Neural crest cell (in vitro differentiated cells): ENCODE measurements at places on chromosomes 5 and 9.

DNA sequence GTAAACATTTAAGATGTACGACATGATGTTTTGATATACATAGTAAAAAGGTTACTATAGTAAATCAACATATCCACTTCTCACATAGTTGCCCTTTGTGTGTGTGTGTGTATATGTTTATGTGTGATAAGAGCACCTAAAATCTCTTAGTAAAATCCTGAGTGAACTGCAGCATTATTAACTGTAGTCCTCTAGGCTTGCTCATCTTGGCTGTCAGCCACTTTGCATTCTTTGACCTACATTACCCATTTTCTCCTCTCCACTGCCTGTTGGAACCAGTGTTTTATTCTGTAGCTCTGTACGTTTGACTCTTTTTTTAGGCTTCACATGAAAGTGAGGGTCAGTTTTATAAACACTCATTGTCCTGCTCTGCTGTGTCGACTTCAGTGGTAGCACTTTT is 24.4 kb downstream of the C5orf22 start:
- DNase-seq = no peak

- DNase-seq = no peak
These were observed 284.8 kb downstream of the CTNND2 start for GRCh38 chr5:11619339-11620024.

DNA sequence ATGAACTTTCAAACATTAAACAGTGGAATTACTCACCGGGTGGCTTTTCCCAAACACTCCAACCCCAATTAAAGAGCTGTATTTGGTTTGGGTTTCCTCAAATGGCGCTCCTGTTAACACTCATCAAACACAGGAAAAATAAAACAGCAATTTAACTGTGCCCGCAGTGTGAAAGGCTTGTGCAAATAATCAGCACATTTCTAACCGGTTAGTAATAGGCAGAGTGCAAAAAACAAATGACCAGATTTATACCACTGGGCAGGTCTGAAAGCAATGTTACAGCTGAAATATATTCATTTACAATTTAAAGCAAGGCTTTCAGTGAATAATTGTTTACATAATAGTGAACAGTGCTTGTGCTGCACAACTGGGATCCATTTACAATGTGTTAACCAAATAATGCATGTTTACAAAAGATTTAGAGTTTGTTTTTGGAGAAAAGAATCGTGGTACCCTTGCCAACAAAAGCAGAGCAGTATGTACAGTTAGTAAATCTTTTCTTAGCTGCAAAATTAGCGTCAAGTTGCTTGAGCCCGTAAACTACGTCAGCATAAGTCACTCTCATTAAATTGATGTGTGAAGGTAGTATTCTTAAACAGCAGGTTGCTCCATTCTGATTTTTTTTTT is 662.9 kb upstream of the ZNF608 start:
- no peak for DNase-seq

DNA sequence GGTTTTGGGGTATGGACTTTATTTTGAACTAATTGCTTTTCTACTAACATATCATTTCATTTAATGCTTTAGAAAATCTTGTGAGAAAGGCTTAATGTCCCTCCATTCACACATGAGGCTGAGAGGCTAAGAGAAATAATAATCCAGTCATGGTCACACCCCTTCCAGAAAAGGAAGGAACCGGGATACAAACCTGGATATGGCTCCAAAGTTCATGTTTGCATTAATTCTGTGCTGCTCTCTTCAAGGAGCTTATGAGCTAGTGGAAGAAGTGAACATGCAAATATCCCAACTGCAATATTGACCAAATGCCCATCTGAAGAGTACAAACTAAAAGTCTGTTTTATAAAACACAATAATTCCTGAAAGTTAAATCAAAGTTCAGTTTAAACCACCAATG is 732.1 kb upstream of the RIOK2 start:
- no peak for DNase-seq

GRCh38 chr5:65695162-65695755 is 26.6 kb downstream of the SGTB start:
- DNase-seq = no peak

DNA sequence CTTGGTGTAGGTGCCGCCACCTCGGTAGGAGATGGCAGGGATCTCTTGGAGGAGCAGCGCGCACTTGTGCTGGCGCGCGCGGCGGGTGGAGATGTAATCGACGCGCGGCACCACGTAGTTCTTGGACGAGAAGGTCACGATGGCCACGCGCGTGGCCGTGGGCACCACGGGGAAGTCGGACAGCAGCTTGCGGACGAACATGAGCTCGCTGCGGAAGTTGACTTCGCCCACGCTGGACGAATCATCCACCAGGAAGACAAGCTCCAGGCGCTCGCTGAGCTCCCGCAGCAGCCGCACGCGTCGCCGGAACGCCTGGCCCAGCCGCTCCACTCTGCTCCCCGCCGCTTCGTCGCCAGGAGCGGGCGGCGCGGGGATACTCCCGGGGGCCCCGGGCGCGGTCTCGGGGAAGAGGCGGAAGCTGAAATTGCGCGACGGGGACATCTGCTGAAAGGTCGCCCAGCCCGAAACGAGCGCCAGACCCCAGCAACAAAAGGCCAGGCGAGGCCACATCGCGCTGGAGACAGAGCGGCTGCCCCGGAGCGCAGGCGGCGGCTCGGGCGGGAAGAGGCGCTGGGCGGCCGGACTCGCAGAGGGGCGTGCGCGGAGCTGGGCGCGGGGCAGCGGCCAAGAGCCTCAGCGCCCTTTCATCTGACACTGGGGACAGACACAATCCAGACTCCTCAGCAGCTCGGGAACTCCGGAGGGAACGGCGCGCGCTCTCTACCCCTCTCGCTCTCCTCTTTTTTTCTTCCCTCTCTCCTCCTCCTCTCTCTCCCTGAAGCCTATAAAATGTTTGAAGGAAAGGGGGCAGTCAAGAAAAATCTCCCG is at the start of gene SVEP1:
Gene SVEP1 (minus strand): TSS at position 708 of the 828 bp plus-strand sequence. CDS start 198 bp downstream, at position 510.
- DNase-seq = peak; percentile 40

- no peak for DNase-seq
These were observed 249.4 kb downstream of the ACTL7B start for GRCh38 chr9:108606401-108606800.

- no peak for DNase-seq
These were observed 1.6 kb upstream of the PAPPA start for GRCh38 chr9:116151966-116152381.

- peak; percentile 48 for DNase-seq
These were observed at the start of gene STK32A for GRCh38 chr5:147234825-147235635. Gene STK32A, plus strand, starts transcription at chr5:147235026. Its CDS starts 4,609 bp downstream, at chr5:147239635.

DNA sequence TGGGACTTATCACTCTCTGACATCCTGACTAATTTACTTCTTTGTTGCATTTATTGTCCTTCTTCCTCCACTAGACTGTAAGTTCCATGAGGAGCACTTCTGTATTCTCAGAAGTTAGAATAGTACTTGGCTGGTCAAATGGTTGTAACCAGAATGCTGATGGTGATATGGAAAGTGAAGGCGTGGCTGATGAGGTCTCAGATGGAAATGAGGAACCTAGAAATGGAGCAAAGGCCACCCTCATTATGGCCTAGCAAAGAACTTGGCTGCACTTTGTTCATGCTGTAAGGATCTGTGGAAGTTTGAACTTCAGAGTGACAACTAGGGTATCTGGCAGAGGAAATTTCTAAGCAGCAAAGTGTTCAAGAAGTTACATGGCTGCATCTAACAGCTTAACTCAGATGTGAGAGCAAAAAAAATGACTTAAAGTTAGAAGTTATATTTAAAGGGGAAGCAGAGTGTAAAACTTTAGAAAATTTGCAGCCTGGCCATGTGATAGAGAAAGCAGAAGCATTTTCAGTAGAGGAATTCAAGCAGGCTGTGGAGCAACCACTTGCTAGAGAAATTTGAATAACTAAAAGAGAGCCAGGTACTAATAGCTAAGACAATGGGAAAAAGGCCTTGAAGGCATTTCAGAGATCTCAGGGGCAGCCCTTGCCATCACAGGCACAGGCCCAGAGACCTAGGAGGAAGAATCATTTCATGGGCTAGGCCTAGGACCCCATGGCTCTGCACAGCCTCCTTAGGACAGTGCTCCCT is 14.9 kb upstream of the SLC22A5 start:
- DNase-seq = no peak

GRCh38 chr5:90424245-90424644 is 14.7 kb upstream of the CETN3 start:
- no peak for DNase-seq

DNA sequence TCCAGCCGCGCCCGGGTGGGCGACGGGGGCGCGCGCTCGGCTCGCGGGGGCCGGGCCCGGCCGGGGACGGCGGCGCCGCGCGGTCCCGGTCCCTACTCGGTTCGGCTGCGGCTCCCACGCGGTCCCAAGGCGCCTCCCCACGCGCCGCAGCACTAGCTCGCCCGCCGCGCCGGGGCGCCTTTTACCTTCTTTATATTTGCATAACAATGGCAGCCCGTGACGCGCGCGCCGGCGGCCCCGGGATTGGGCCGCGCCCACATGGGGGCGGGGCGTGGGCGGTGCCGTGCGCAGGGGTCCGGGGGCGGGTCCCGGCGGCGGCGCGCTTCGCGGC is at the start of gene NRARP:
Gene NRARP (minus strand): TSS at position 154 of the 331 bp plus-strand sequence. CDS start 343 bp downstream, outside the sequence.
- peak; percentile 85 for DNase-seq

GRCh38 chr9:133226219-133227171 is 17.4 kb upstream of the OBP2B start:
- no peak for DNase-seq

GRCh38 chr5:172905346-172906140 is 53.7 kb upstream of the RPL26L1 start:
- no peak for DNase-seq

- DNase-seq = no peak
These were observed 5.3 kb upstream of the SREK1 start for GRCh38 chr5:66138637-66139317.

DNA sequence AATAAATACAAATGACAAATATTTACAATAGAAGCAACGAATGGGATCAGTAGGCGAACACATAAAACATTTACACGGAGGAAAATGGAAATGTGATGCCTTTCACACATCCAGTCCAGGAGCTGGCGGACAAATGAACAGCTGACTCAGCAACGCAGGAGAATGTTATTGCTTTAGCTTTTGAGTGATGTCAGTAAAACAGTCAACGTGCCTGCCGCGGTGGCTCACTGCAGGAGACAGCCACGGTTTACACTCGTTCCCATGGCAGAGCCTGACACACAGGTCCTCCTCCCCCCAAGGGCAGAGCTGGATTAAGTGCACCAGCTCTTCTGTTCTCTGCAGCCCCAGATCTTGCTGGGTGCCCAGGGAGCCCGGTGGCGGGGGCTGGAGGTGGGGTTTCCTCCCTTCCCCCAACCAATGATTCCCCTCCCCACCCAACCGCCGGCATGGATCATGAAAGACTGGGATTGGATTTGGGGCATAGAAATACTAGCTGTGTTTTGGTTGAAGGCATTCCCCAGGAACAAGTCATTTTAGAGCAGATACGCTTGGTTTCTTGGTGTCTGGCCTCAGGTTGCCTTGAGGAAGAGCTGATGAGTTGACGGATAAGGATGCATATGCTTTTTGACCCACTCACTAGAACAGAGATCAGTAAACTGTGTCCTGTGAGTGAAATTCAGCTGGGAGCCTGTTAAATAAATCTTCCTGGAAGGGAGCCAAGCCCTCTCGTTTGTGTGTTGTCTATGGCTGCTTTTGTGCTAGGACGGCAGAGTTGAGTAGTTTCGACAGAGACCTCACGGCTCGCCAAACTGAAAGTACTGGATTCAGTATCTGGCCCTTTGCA is 12.5 kb downstream of the STC2 start:
- DNase-seq = no peak

DNA sequence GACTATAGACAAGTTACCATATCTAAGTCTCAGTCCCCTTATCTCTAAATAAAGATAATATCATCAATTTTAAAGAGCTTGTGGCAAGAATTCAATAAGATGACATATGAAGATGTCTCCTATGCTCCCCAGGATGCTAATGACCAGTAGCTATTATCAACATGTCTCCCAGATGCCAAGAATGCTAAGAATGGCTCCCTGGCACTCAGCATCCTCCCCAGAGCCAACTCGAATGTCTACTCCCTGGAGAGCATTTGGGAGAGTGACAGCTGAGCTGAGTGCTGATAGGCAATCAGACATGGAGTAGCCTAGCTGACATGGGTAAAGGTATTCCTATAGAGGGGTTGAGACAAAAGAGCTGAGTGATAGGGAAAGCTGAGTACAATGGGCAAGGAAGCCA is 15.9 kb downstream of the P4HA2 start:
- DNase-seq = no peak

GRCh38 chr5:107672211-107673038 is 1.7 kb upstream of the EFNA5 start:
- peak; percentile 69 for DNase-seq

- no peak for DNase-seq
These were observed 216.8 kb upstream of the IER5L start for GRCh38 chr9:129394886-129395279.

- no peak for DNase-seq
These were observed 189.1 kb downstream of the RANBP17 start for GRCh38 chr5:171050916-171051315.

- DNase-seq = no peak
These were observed 154.2 kb downstream of the TSSK1B start for GRCh38 chr5:113280541-113280940.

GRCh38 chr5:111447822-111448221 is 64.5 kb downstream of the STARD4 start:
- no peak for DNase-seq

DNA sequence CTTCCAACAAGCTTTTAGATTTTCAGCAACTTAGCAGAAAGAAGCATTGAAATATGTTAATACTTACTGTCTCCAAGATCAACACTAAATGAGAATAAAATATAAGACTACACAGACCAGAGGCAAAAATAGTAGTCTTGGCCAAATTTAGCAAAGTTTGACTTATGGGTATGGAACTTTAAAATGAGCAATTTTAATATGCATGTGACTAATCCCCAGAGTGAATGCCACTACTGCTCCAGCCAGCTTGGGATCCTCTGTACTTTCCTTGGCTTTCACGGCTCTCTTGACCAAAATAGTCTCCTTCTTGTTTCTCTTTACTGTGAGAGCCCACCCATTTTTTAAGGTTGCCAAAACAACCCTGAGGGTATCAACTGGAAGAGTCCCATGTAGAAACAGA is 148.0 kb upstream of the GRIA1 start:
- DNase-seq = no peak

GRCh38 chr5:50653946-50654345 is 12.5 kb upstream of the PARP8 start:
- DNase-seq = no peak

DNA sequence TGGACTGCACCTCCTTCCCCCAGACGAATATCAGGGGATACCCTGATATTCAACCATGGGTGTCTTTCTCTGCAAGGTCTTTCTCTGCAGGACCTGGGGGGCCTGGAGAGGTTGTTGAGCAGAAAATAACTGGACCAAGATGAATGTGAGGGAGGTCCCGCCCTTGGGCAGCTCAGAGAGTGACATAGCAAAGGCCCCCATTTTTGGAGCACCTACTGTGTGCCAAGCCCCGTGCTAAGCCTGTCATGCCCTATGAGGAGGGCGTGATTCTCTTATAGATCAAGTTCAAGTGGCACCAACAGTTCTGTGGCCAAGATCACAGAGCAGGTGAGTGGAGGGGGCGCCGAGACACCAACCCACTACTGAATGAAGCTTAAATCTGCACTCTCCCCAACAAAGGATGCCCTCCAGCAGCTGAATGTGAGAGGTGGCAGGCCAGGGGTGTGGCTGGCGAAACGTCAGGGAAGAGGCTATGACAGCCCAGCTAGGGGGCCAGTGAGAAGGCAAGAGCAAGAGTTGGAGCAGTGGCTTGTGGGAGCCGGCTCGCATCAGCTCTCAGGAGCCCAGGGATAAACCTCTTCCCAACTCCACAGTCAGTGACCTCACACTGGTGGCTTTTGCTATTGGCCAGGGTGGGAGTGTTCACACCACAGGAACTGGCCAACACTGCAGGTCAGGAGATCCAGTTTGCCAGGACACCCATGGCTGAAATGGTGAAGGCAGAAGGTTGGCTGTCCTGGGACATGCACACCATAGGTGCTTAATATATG is 5.3 kb downstream of the SARDH start:
- no peak for DNase-seq

GRCh38 chr5:167912941-167913665 is 378.3 kb upstream of the WWC1 start:
- DNase-seq = no peak
